ENCODE measurements at places on chromosomes 6 and 20.

DNA sequence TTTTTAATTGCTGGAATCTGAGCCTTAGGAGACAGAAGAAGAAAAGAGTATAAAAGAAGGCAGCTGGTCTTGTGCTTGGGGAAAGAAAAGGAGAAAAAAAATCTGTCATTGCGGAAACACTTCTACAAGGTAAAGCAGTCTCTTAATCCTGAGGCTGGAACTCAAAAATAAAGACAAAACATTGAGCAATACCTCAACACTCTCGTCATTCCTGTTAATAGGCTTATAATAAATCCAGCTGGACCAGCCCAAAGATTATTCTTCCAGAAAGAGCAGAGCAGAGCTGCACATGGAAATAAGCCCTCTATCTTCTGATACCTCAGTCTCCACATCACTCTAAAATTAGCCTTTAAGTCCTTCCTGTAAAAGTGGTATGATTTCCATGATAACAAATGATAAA is 62.0 kb upstream of the HIVEP1 start:
- DNase-seq, result no peak

GRCh38 chr6:137911675-137912191 is 44.7 kb downstream of the TNFAIP3 start:
- DNase-seq, result no peak

GRCh38 chr6:39441301-39441700 is 118.8 kb upstream of the KCNK16 start:
- DNase-seq, result no peak

DNA sequence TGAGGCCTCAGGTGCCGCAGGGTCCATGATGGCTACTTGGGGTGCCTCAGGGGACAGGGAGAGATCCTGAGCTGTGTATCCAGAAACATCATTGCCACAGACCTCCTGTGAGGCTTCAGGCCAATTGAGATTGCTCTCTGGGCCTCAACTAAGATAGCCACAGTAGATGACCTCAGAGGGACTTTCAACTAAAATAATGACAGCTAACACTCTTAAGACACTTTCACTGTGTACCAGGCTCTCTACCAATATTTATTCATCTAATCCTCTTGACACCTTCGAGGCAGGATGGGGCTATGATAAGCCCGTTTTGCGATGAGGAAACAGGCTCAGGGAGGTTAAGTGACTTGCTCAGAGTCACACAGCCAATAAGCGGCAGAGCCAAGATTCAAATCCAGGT is 10.7 kb downstream of the RIMS4 start:
- DNase-seq, result no peak

GRCh38 chr20:25222461-25223178 is 25.3 kb upstream of the PYGB start:
- no peak for DNase-seq

GRCh38 chr20:16848061-16848460 is 99.9 kb downstream of the OTOR start:
- DNase-seq, result no peak

GRCh38 chr20:31740208-31740607 is 1.1 kb downstream of the TPX2 start:
- no peak for DNase-seq

DNA sequence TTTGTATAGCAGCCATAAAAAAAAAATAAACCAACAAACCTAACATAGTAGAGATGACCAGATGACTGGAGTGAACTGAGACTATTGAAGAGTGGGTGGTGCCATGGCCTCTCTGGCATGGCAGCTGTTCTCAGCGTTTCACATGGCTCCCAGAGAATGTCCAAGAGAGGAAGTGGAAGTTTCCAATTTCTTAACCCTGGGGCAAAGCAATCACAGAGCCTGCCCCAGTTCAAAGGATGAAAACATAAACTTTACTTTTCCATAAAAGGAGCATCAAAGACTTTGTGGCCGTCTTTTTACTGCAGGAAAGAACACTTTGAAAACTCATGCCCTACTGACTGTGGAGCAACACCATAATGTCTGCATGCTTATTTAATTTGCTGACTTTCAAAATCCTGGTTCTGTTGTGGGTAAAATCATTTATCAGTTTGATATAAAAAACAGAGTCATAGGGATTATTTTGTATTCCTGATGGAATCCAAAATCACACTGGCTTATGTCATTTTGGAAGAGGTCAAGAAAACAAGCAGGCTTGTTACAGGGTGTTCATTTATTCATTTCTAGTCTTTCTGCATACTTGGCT is 165.4 kb downstream of the SLC35B3 start:
- no peak for DNase-seq

GRCh38 chr6:30889496-30889885 is 5.2 kb downstream of the DDR1 start:
- no peak for DNase-seq

- no peak for DNase-seq
These were observed 15.8 kb upstream of the FBXO9 start for GRCh38 chr6:53049415-53049814.

- no peak for DNase-seq
These were observed 15.3 kb downstream of the TTI1 start for GRCh38 chr20:38017959-38018358.

- DNase-seq, result no peak
These were observed 165.2 kb upstream of the CST7 start for GRCh38 chr20:24783631-24784492.

GRCh38 chr20:35771367-35771688 is 487 bp upstream of the PHF20 start:
- no peak for DNase-seq

DNA sequence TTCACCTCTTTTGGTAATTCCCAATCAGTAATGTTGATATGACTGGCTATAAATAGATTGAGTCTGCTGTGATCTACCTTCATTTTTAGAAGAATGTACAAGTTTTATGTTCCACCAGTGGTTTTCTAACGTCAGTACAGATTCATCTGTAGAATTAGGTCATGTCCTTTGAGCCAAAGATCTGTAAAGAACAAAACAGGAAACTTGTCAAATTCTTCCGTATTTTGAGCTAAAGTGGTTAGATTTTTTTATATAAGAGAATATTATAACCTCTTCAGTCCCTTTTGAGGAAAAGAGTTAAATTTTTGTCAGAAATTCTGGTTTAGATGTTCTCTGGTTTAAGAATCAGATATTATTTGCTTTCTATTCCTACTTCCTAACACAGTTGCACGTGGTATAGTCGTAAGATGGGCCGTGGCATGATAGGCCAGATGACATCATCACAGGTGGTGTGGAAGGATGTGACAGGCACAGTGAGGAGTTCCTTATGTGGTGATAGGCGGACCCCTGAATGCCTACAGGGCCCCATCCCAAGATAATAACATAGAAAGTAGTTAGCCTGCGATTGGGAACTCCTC is 62.3 kb downstream of the SNX9 start:
- no peak for DNase-seq

- peak; percentile 7 for DNase-seq
These were observed 16.8 kb upstream of the CDH22 start for GRCh38 chr20:46324960-46325703.

DNA sequence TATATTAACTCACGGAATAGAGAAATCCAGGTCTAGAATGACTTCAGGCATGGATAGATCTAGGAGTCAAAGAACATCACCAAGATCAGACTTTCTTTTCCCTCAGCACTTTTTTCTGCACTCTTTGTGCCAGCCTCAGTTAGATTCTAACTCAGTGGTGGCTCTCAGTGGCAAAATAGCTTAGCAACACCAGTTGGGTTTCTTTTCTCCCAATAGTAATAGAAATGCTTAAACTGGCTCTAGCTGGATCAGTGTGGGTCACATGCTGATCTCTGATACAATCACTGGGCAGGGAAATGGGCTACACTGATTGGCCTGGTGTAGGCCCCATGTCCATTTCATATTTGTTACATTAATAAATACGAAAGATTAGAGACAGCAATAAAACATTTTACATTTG is 44.2 kb upstream of the ARFGEF2 start:
- DNase-seq, result no peak

- DNase-seq, result no peak
These were observed 60.0 kb upstream of the BTN3A2 start for GRCh38 chr6:26304797-26305640.

- no peak for DNase-seq
These were observed 2.0 kb downstream of the FGD2 start for GRCh38 chr6:37007340-37008043.

DNA sequence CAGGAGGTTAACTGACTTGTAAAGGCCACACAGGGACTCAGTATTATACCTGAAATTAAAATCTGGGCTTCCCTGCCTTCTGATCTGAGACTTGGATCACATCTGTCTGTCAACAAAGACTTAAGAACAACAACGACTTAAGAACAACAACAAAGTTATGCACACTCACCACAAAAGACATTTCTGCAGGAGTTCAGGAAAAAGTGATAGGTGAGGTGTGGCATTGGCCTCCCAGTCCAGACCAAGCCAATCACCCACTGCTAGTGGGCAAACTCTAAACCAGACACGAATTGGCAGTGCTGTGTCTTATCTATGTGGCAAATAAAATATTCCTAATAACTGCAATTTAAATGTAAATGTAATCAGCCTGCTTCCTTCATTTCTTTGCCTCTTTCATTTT is 61.3 kb downstream of the PRDM1 start:
- DNase-seq, result no peak

- no peak for DNase-seq
These were observed 25.6 kb downstream of the BLTP3A start for GRCh38 chr6:34817446-34817845.

GRCh38 chr20:58150772-58151171 is 77.7 kb downstream of the ANKRD60 start:
- DNase-seq, result peak; percentile 91

DNA sequence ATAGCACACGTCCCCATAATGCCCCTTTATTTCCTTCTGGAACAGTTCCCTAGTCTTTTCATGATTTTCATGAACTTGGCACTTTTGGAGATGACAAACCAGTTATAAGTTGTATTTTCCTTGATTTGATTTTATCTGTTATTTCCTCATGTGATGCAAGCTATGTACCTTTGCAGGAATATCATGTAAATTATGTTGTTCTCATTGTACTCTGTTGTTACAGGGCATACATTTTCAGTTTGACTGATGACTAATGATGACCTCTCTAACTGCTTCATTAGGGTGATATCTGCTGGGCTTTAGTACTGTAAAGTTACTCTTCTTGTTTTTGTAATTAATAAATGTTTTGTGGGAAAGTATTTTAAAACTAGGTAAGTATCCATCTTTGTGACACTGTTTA is 147.3 kb downstream of the ZFAND3 start:
- no peak for DNase-seq

GRCh38 chr6:75422024-75422639 is 71.5 kb downstream of the FILIP1 start:
- no peak for DNase-seq

DNA sequence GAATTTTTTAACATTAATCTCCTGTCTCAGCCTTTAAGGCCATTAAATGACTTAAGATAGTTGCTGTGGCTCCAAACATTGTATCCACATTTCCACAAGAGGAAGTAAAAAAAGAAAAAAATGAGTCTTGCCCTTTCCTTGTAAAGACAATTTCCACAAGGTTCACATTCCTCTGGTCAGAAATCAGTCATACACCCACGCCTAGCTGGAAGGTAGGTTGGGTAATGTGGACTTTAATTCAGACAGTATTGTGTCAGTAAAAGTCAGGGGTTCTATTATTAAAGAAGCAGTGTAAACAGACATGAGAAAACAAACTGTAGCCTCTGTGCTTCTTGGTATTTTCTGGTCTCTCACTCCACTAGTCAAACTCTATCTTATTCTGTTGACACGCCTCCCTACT is 682.0 kb downstream of the GRIK2 start:
- DNase-seq, result no peak

- DNase-seq, result no peak
These were observed 75.5 kb downstream of the ZDHHC14 start for GRCh38 chr6:157456524-157456829.

- DNase-seq, result peak; percentile 8
These were observed 186.1 kb downstream of the ADAT2 start for GRCh38 chr6:143264379-143264778.

DNA sequence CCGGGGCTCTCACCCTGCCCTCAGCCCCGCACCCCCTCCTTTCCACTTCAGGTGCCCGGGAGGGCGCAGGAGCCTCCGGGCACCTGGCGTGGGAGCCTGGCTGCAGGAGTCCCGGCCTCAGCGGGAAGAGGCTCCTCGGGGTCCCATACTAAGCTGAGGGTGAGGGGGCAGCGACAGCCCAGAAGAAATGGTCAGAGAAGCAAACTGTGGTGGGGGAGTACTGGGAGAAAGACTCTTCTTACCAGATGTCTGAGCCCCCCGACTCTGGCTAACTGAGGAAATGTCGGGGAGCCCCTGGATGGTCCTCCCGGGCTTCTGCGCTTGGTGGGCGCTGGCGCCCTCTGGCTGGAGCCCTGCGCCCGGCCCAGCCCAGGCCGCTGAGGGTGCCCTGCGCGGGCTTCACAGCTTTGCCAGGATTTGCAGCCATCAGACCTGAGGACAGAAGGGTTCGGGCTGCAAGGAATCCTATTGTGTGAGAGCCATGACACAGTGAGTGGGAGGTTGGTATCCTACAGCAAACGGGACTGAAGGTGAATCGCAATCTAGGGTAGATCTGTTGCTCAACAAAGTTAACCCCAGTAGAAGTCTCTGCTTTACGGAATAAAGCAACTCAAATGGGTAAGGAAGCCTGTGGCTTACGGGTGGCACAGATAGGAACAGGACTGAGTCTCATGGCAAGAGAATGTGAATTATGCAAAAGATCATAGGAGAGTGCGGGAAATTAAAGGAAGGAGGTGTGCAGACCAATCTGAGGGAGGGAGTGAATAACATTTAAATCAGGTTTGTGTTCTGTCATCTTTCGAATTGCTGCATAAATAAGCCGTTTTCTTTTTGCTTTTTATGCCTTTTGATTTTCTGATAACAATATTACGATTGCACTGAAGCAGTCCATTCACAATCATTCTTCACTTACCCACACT is 639 bp upstream of the RCAN2 start:
- peak; percentile 42 for DNase-seq

DNA sequence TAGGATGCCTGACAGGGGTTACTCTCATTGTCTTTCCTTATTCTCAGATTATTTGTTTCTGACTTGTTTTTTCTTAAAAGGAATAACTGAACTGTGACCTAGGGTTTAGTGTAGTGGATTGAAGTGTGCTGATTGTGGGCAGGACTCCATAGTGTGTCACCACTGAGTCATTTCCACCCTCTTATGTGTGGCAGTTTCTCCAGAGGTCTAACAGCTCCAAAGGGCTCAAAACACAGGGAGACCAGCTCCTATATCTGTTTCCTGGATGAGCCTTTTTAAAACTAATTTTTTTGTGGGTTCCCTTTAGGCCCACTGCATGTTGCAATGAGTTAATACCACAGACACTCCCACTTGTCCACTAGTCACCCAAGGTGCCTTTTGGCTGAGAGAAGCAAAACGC is 951.1 kb upstream of the ADGRB3 start:
- no peak for DNase-seq

All from NCI-H1105 (cell line).